HS-27A (cell line): ENCODE measurements at places on chromosomes 1 and 21.

DNA sequence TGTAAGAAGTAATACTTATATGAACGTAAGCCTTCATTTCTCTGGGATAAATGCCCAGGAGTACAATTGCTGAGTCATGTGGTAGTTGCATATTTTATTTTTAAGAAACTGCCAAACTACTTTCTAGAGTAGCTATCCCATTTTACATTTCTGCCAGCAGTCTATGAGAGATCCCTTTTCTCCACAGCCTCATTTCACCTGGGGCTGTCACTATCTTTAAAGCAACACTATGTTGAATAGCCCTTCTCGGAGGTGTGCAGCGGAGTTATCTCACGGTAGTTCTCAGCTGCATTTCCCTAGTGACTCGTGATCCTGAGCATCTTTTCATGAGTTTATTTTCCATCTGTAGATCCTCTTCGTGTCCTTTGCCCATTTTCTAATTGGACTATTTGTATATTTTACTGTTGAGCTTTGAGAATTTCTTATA, 93.4 kb downstream of the ADARB1 start:
- no peak for DNase-seq

- DNase-seq, result no peak
Observed at GRCh38 chr21:42370894-42371654, 4.7 kb upstream of the TFF1 start.

GRCh38 chr1:108129999-108130398, 70.1 kb downstream of the SLC25A24 start:
- DNase-seq, result no peak

- no peak for DNase-seq
Observed at GRCh38 chr1:162823231-162823630, 32.7 kb downstream of the HSD17B7 start.

- no peak for DNase-seq
Observed at GRCh38 chr1:112515311-112516009, 6.7 kb downstream of the WNT2B start.

- no peak for DNase-seq
Observed at GRCh38 chr1:209383907-209384709, 199.4 kb upstream of the CAMK1G start.

GRCh38 chr1:43405219-43405875, 15.6 kb downstream of the SZT2 start:
- no peak for DNase-seq

DNA sequence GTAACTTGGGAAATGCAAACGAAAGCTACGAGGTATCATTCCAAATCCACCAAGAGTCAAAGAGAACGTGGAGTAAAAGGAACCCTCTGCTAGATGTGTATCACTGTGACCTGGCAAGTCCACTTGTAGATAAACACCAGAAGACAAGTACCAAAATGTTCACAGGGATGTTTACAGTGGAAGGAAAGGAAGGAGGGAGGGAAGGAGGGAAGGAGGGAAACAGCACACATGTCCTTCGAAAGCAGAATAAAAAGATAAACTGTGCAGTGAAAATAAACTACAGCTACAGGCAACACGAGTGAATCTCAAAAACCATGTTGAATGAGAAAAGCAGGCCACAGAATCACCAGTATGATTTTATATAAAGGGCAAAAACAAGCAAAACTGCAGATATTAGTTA, 59.9 kb downstream of the TP53BP2 start:
- no peak for DNase-seq

DNA sequence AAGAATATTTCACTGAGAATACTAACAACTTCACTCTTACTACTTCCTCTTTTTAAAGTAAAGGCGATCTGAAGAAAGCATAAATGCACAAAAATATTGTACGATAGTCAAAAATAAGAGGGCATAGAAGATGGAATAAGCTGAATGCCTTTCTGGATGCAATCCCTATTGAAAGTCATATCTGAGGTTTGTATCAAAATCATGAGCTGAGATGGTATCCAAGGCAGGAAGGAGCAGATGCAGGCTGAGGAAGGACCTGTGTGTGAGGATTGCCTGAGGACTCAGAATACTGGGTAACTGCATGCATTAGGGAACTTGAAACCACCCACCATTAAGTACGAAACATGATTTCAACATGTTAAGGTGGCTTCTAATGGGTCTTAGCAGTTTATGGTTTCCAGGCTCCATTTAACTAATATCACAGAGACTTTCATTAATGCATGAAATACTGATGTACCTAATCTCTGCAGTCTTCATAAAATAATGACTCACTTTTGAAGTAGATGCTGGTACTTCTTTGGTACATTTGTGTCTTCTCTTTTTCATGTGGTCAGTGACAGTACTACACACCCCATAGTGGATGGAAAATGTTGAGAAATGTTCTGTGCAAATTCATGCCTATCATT, 29.6 kb upstream of the RGS1 start:
- DNase-seq, result no peak

- no peak for DNase-seq
Observed at GRCh38 chr1:207429963-207430362, 24.2 kb upstream of the CR2 start.

- no peak for DNase-seq
Observed at GRCh38 chr1:98077691-98078090, 156.9 kb upstream of the DPYD start.

GRCh38 chr1:112030157-112030556, 40.7 kb upstream of the KCND3 start:
- DNase-seq, result no peak

DNA sequence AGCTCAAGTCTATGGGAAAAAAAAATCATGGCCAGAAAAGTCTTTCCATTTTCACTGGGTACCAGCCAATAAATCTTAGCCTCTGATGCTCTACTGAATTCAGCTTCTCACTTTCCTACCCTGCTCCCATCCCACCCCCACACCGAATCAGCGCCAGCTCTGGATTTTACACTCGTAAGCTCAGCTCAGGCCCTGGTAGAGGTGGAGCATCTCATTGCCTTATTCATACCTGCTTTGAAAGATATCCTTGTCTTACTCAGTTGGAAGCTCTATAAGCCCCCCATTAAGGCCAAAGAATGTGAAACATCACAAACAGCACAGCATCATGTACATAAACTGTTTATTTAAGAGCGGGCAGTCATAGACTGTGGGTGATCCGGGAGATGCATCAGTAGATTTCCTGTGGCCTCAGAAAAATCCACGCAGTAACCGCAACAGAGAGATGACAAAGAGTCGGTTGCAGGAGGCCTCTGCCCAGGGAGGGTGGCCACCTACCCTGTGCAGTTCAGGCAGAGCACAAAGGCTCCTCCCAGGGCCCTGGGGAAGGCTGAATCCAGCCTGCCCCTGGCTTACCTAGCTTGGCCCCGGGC, 36.4 kb upstream of the ETS2 start:
- DNase-seq, result no peak

- DNase-seq, result no peak
Observed at GRCh38 chr21:32411350-32412161, 950 bp upstream of the EVA1C start.

DNA sequence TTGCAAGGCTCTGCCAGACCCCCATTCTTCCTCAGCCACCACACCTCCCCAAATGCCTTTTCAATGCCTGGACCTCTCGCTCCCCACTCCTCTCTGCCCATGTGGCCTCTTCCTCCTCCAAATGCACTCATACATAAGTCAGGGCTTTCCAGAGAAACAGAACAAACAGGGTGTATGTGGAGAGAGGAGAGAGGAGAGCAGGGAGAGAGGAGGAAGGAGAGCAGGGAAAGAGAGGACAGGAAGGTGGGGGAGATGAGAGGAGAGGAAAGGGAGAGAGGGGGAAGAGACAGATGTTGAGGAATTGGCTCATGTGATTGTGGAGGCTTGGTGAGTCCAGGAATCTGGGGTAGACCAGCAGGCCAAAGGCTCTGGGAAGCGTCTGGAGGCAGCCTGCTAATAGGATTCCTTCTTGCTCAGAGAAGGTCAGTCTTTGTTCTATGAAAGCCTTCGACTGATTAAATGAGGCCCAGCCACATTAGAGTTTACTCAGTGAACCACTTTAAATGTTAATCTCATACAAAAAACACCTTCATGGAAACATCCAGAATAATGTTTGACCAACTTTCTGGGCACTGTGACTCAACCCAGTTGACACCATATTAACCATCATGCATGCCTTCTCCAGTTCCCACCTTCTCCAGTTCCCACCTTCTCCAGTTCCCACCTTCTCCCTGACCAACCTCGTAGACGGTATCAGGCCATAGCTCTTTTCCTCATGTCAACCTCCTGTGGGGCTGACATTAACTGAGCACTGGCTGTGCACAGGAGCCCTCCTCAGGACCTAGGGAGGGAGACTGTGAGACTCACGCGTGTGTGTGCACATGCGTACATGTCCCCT, 11.3 kb upstream of the LGR6 start:
- DNase-seq, result no peak

DNA sequence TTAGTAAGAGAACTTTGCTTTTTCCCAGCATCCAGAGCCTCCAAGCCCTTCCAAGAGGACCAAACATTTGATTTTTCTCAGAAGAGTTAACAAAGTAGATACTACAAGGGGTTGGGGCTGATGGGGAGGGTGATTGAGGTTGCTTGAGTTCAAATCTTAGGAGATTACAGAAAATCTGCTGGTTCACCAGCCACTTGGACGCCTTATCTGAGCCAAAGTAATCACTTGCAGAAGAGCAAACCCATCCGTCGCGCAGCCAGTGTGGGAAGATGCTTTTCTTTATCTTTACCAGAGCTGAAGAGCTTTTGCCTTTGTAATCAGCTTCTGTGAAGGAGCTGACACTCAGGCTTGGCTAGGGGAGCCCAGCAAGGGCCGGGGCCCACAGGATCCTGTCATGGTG, 91.9 kb upstream of the CTTNBP2NL start:
- DNase-seq, result no peak

DNA sequence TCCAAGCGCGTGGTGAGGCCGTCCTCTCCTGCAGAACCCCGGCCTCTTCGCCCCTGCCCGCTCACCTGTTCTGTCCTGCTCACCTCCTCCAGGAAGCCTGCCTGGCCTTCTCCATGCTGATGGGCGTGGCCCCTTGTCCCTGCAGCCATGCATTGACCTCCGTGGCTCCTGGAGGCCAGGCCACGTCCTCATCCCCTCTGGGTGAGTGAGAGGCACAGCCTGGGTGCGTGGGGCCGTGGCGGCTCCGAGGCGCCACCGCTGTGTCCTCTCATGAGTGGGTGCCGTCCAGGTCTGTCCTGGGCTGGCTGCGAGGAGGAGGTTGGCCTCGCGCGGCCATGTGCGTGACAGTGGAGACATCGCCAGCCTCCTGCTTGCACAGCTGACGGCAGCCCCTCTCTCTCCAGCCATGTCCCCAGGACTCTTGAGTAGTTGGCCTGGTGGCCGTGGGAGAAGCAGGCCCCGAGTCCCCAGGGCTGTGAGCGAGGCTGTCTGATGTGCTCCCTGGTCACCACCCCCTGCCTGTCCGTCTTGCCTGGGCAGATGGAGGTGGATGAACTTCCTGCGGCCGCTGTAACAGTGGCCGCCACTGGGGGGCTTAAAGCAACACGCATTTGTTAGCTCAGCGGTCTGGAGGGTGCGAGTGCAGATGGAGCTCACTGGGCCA, 58.1 kb downstream of the PRKCZ start:
- DNase-seq, result no peak

GRCh38 chr1:156712626-156713025, 7.2 kb upstream of the CRABP2 start:
- no peak for DNase-seq

DNA sequence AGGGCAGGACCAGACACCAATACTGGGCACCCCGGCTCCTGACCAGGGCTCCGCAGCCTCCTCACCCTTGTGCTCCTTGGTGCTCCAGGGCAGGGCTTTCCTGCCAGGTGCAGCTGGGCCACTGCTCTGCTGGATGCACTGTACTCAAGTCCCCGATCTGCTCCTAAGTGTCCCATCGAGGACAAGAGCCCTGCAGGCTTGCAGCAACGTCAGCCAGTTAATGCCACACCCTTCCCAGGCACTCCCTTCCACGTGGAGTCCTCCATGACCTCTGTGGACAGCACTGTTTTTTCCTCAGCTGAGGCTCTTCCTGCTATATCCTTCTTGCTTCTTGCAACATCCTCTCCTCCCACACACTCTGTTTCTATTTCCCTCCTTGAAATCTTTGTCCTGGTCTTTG, 94.0 kb upstream of the NGF start:
- no peak for DNase-seq

DNA sequence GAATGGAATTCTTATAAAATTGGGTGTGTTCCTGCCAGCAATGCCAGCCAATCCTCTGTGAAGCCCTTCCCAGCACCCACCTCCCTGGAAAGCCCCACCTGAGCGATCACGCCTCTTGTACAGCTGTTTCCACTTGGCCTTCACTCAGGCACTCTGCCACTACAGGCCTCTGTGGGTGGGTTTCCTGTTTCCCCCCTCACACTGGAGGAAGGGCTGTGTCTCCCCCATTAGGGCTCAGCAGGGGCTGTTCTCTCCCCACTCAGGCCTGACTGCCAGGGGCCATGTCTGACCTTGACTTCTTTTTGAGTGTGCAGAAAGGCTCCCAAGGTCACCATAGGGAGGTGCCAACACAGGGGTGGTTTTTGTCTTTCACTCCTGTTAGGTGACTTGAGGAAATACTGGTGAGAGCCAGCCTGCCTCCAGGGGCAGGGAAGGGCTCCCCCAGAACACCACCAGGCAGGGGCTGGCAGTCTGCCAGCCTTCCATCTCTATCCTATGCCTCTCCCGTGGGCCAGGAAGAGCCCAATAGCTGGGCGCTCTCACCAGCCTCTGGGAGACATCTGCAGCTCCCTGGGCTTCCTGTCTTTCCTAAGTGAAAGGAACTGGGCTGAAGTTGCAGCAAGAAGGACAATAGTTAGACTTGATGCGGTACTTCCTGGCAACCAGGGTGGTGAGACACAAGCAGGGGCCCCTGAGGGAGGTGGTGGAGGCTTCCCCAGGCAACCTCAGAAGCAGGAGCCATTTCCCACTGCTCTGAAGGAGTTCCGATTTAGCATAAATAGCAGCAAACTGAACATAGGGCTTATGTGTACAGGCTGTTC, 49.1 kb downstream of the ELK4 start:
- no peak for DNase-seq

DNA sequence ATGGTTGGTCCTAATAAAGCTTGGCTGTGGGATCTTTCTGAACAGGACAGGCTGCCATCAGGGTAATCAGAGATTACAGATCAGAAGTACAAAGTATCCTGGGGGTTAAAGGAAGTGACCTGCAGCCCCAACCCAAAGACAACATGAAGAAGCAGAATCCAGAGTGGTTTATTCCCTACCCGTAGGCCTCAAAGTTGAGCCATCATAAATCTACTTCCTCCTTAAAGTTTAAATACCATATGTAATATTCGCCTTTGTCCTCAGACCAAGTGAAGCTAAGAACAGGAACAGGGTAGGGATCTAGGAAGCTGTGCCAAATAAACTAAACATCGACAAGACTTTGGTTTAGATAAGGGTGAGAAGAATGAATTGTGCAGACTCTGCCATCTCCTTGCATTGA, 15.9 kb upstream of the DHX9 start:
- DNase-seq, result no peak

DNA sequence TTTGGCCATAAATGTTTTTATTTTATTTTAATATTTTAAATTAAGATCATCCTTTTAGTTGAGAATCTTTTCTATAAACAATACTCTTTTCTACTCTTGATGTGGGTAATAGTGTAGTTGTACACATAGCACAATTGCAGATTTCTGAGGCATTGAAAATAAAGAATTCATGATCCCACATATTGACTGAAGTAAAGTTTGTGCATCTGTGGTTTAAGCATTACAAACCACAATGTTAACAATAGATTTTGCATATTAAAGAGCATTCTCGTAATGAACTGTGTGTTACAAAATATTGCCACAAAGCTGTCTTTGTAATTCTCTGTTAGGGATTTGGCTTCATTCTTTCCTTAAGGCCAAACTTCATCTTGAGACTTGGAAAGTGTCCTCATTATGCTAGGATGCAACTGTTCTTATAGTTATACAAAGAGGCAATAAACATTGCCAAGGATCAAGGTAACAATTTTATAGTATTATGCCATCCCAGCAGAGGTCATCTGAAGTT, 256.8 kb downstream of the OLFM3 start:
- DNase-seq, result no peak

- DNase-seq, result no peak
Observed at GRCh38 chr1:88250915-88251314, 433.2 kb upstream of the PKN2 start.
